KBM-7 (cell line): ENCODE measurements at places on chromosomes 5 and 9.

GRCh38 chr5:176892663-176893062 lies 6.5 kb downstream of the HK3 start:
- no peak for DNase-seq

DNA sequence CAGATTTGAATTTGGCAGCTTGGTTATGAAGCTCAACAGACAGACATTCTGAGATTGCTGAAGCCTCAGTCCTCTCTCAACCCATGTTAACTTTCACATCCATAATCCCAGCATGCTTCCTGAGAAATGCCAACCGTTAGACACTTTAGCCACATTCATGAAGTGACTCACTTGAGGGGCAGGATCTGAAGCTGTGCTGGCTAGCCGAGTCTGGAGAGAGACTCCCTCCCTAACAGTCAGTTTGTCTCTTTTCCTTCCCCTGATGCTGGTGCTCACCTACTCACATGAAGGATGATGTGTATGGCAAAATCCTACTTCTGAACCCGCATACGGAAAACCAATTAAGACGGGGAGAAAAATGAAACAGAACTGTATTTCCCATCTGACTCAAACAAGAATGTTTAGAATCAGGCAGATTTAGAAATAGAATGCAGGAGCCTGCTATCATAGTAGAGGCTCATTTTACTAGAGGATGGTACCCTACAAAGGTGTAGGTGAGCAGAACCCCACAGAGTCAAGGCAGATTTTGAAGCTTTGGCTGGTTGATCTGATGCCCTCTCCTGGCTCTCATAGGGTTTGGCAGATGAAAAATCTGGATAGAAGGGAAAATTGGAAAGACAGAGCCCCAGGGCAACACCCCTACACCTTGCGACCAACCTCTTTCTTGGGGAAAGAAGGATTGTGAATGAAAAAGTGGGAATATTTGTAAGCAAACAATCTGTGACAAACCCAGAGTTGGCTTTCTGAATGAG lies 150.9 kb upstream of the LHFPL2 start:
- no peak for DNase-seq

DNA sequence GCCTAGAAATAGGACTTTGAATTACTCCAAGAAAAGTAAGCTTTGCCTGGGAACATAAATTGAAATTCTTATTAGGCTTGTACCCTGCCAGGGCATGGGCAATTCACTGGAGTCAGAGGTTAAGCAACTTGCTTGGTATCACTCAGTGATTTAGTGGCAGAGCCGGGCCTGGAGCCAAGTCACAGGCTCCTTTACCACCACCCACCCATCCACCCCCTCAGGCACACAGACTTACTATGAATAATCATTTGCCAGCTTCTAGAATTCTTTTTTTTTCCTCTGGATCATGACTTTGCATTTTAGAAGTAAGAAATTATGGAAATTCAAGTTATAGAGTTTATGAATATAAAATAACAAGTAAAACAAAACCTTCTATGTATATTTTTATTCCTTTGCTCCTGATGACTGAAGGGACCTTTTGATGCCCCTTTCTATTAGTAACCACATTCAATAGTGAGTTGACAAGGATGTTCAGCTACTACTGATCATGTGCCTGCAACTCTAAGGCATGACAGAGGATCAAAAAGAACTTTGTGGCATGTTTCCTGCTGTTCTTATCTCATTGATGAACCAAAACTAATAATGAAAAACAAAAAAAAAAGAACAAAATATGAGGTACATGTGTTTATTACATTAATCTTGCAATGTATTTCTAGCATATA lies 614.7 kb downstream of the TLR4 start:
- DNase-seq: no peak

DNA sequence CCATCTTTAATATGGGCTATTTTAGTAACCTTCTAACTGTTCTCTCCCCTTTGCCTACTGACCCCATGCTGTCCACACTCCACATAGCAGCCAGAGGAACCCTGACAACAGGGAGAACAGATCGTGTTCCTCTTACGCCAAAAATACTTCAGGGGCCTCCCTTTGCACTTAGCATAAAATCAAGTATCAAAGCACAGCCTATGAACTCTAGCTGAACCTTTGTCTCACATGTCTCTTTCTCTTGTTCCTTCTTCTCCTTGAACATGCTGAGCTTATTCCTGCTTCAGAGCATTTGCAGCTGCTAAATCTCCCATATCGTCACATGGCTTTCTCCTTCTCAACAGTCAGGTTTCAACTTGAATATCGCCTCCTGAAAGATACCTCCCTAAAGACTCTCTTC lies 698.8 kb upstream of the C9orf72 start:
- DNase-seq: no peak

GRCh38 chr5:140671472-140672125 lies 1.8 kb downstream of the DND1 start:
- DNase-seq: no peak
